Nephron progenitor cell (in vitro differentiated cells): ENCODE measurements at places on chromosomes 7 and 10.

DNA sequence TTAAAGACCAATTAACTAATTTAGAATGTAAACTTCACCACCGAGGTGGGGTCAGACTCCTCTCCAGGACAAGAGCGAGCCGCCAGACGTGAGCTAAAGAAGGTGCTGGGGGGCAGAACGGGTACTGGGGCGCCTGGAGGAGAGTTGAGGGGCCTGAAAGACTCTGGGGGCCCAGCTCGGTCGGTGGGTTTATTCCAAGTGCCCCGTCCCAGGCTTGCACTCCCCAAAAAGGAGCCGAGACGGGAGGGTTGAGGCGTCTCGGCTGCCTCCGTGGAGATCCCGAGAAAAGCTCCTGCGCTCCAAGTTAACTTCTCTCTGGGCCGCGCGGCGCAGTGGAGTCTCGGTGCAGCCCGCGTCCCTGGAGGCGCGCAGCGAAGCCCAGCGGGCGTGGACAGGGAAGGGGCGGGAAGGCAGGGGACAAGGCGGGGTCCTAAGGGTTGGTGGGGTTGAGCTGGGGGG lies 553.3 kb downstream of the TFEC start:
- peak; percentile 74 for DNase-seq

- DNase-seq: no peak
Observed at GRCh38 chr7:31853380-31853779, 166.4 kb downstream of the PPP1R17 start.

- DNase-seq: no peak
Observed at GRCh38 chr10:20303453-20304152, 487.4 kb downstream of the PLXDC2 start.

- DNase-seq: no peak
Observed at GRCh38 chr10:69492091-69492745, 41.0 kb downstream of the TSPAN15 start.

GRCh38 chr7:22110227-22110839 lies 164.6 kb upstream of the CDCA7L start:
- peak; percentile 72 for DNase-seq

DNA sequence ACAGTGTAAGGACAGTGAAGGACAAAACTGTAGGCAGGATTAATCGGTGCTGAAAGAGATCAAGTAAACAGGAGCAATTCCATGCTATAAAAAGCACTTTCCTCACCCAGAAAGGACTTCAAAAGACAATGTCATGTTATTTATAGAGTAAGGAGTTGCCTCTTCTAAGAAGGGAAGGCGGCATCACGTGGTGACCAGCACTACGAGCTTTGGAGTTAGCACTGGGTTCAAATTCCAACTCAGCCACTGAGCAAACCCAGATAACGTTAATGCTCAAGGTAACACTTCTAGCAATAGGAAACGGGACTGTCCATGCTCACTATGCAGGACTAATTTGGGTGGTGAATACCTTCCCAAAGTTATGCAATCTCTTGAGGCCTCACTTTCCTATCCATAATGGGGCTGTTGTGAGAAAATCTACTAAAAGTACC lies 715 bp upstream of the PANK1 start:
- no peak for DNase-seq

- no peak for DNase-seq
Observed at GRCh38 chr7:101560856-101561255, 68.2 kb downstream of the MYL10 start.

DNA sequence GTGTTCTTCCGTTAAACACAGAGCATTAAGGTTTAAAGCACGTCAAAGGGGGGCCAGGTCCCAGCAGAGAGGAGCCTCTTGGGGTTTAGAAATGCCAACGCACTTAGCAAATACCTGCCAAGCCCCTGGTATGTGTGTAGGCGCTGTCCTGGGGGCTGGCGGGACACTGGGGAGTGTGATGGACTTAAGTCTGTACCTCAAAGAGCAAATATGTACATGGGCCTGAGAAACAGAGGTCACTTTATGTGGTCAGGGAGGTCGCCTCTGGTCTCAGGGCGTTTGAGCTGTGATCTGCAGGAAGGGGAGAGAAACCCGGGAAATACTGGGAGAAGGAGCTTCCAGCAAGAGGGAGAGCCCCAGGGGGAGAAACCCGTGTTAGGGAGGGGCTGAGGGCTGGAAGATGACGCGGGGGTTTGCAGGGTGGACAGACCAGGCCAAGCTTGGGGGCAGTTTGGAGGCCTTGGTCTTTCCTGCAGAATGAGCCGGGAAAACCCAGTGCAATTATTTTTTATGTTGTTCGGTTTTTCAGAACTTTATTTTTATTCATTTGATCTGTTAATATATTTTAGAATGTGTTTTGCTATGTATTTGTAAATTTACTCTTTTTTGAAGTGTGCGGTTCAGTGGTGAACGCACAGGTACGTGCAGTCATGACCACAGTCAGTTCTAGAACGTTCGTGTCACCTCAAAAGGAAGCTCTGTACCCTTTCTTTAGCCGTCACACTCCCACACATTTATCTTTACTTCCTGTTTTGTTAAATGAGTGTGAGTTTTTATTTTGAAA lies 441.4 kb upstream of the FOXK1 start:
- no peak for DNase-seq

DNA sequence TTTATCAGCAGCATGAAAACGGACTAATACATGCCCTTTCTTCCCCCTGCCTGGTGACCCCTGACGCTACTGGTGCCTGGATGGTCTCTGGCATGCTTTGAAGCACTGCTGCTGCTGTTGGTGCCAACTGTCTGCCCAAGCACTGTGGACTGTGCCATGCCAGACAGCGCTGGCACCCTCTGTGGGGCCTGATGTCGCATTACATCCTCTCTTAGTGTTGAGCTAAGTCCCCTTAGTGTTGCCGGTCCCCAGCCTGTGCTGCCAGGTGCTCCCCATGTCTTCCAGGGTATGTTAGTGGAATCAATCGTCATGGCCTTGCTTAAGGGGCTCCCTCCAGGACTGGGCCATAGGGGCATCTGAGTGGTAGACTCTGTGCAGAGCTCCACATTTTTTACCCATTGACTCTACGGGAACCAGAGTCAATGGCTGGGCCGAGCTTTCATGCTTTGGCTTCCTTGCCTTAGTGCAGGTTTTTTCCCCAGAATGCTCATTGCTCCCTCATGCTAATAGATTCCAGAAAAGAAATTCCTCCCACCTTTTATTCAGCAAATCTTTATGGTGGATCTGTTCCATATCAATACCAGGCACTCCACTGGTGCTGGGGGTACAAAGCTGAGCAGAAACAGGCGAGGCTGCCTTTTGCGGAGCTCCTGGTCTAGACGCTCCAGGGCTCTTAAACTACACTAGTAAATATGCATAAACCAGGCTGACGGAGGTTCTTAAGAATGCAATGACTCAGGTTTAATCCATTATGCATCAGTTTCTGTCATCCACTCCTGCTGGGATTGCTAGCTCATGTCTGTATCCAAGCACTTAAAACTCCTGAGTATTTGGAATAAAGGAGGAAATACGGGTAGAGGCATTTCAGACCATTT lies 21.8 kb upstream of the MRC1 start:
- no peak for DNase-seq

- no peak for DNase-seq
Observed at GRCh38 chr7:158110034-158110590, 477.5 kb downstream of the PTPRN2 start.

GRCh38 chr7:143289421-143289820 lies 1.3 kb downstream of the CASP2 start:
- no peak for DNase-seq

GRCh38 chr7:2151801-2152612 lies 80.7 kb downstream of the MAD1L1 start:
- DNase-seq: no peak

- DNase-seq: peak; percentile 26
Observed at GRCh38 chr7:69780379-69780778, 182.1 kb downstream of the AUTS2 start.

GRCh38 chr10:14658331-14659127 lies 116.2 kb downstream of the FAM107B start:
- DNase-seq: no peak

- DNase-seq: no peak
Observed at GRCh38 chr7:17665029-17665428, 275.3 kb downstream of the SNX13 start.

- no peak for DNase-seq
Observed at GRCh38 chr10:110069502-110069982, 61.8 kb downstream of the ADD3 start.

- DNase-seq: no peak
Observed at GRCh38 chr7:126685018-126685573, 567.6 kb downstream of the GRM8 start.

- DNase-seq: no peak
Observed at GRCh38 chr7:30907527-30908267, 4.0 kb upstream of the AQP1 start.

- DNase-seq: peak; percentile 46
Observed at GRCh38 chr10:34885011-34885410, 69.9 kb upstream of the PARD3 start.

- no peak for DNase-seq
Observed at GRCh38 chr10:113626809-113627355, 37.0 kb downstream of the NRAP start.

GRCh38 chr10:127824826-127825225 lies 67.9 kb downstream of the CLRN3 start:
- no peak for DNase-seq

GRCh38 chr7:7808156-7808555 lies 89.7 kb upstream of the RPA3 start:
- no peak for DNase-seq

- DNase-seq: no peak
Observed at GRCh38 chr10:65660006-65660405, 1265.8 kb upstream of the LRRTM3 start.

DNA sequence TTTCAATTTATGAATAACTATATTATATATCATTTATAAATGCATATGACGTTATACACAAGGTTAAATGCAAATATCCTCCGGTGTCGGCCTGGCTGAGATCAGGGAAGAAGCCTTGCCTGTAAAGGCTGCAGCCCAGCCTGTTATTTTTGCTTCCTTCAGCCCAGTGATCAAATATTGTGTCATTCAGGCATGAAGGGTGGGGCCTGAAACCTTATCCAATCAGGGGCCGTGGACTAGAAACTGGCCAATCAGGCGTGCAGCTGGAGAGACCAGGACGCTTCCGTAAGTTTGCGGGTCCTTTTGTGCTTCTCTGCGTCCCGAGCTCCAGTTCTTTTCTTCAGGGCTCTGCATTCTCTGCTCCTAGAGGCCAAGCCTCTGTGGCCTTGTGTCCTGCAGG lies at the start of gene ZNF722:
Gene ZNF722 (plus strand): TSS at position 301 of the 400 bp plus-strand sequence. CDS start 113 bp downstream, outside the sequence.
- DNase-seq: no peak

DNA sequence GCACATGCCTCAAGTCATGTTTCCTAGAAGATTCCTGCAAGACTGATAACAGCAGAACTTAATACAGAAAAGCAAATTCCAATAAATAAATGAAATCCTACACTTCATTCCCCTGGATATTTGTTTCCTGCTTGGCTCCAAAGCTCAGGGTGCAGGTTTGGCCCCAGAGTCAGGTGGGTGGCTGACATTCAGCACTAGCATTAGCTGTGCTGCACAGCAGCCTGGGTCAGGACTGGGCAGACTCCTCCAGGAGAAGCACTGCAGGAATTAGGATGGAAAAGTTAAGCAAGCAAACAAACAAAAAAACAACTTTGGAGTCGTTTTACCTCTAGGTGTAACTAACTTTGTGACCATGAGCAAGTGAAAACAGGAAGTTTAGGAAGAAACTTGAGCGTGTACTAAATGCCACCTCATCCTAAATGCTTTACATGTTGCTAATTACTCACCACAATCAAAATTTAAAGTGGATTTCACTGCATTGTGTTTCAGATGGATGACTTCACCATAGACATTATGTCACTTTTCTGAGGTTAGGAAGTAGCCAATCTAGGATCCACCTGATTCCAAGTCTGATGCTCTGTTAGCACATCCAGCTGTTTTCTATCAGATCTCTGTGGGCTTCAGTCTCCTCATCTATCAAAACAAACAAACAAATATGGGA lies 239.4 kb downstream of the C7orf25 start:
- DNase-seq: no peak

DNA sequence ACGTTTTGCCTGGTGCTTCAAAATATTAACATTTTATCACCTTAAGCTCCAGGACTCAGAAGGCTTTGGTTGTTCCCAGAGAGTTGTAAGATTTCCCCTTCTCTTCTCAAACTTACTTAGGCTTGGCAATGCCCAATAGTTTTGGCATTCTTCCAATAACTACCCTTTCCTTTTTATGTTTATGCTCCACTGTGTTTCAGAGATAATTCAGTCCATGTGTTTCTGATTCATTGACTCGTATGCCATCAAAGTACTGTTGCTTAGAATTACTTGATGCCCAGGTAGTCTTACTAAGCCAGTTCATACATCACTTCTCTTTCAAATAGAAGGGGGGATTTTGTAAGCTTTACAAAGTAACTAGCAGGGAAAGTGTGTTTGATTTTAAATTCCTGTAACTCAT lies 66.6 kb downstream of the AGMO start:
- no peak for DNase-seq

DNA sequence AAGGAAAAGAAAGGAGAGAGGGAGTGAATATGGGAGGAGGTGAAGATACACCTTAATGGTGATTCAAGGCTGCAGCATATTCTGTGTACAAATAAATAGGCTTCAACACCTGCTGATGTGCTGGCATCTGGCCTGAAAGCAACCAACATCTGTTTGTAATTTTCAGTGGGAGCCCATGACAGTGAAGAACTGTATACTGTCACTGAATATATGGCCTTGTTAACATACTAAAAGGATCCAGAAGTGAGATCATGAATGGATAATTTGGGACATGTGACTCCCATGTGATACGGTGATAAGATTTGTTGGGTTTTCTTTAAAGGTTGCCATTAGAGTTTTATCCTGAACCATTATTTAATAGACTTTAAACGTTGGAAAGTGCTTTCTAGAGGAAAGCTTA lies 459.3 kb downstream of the CNTNAP2 start:
- DNase-seq: no peak

DNA sequence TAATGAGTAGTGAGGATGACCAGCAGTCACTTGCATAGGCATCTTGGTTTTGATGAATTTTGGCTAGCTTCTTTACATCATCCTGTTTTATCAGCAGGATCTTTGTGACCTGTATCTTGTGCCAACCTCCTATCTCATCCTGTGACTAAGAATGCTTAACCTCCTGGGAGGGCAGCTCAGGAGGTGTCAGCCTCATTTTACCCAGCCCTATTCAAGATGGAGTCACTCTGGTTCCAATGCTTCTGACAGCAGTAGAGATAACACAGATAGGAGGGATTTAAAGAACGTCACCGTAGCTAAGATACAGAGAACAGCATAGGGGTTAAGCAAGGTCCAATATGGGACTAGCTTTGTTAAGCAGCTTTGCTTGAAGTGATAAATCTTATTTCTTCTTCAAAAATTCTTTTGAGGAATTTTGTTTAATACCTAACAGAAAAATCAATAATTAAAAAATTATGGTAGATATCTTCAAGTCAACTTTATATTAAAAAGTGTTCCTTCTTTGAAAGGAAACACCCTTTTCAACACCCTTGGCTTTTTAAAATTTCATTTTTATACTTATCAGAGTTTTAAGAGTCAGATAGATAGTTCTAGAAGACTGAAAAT lies 39.9 kb downstream of the TMEM229A start:
- DNase-seq: no peak

GRCh38 chr10:122240401-122240800 lies 30.7 kb upstream of the BTBD16 start:
- no peak for DNase-seq

DNA sequence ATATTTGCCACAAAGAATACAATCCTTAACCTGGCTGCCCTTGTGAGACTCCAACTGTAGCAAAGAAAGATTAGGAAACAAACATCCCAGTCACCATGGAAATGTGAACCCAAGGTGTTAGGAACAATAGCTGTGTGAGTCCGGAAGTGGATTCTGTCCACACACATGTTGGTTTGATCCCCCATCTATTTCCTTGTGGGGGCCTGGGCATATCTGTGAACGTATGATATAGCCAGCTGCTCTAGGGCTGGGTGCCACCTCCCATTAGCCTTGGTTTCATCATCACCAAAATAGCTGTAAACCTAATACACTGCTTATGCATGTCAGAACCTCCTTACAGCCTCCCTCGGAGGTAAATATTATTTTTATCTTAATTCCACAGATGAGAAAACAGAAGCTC lies 26.4 kb downstream of the GRK5 start:
- no peak for DNase-seq
